ENCODE measurements at places on chromosomes 7 and 10. TPM values are rescaled to one million over a fixed set of nuclear protein-coding genes. Genes with fewer than 3 reads are reported as not detected.

Gene PLEKHS1
- total RNA-seq, result not detected

Gene HOXA2
- 0.17 TPM for total RNA-seq

Gene PTF1A
- not detected for total RNA-seq

Gene FANK1
- not detected for total RNA-seq

- no peak for DNase-seq
Observed at GRCh38 chr7:107917763-107918651, 27.0 kb downstream of the DLD start.

- DNase-seq, result no peak
Observed at GRCh38 chr7:131903315-131903714, 346.9 kb upstream of the PODXL start.

DNA sequence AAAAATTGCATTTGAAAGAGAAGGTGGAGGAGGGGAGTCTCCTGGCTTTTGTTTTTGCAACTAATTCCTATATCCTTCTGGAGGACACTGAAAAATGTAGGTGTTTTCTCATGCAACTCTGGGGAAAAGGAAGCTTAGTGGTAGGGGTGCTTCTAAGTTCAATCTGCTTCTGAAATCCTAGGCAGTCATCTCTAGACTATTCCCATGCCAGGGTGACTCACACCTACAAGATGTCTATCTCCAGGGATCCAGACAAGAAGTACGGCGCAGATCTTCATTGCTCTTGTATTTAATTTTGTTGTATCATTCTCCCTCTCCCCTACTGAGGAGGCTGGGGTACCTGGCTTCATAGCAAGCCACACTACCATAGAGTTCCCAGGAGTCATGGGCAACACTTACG lies 258.8 kb downstream of the PHF14 start:
- DNase-seq, result no peak

DNA sequence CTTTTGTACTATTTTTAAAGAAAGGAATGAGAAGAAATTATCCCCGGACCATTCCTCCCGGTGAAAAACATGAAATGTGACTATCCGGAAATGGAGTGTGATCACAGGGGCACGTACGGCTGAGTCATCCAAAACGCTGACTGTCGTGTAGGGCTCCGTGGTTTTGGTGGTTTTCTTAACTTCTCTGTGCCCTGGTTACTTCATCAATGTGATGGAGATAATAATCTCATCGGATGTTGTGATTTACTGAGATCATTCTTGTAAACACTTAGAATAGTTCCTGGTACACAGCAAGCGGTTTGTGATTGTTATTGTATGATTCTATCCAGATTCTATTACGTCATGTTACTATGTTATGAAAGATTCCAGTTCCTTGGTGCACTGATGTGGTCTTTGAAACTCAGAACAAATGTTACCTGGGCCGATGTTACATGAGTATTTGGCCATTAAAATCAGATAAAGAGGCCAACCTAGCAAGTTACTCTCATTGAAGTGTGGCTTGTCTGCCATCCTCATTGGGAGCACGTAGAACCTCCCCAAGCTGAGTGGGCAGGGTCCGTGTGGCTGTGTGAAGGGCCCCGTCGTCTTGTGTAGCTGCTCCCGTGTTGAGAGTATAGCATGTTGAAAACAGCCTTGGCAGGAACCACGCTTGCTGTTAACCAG lies 99.5 kb downstream of the CAMK1D start:
- no peak for DNase-seq

GRCh38 chr10:72682638-72683037 lies 9.3 kb upstream of the MCU start:
- no peak for DNase-seq

DNA sequence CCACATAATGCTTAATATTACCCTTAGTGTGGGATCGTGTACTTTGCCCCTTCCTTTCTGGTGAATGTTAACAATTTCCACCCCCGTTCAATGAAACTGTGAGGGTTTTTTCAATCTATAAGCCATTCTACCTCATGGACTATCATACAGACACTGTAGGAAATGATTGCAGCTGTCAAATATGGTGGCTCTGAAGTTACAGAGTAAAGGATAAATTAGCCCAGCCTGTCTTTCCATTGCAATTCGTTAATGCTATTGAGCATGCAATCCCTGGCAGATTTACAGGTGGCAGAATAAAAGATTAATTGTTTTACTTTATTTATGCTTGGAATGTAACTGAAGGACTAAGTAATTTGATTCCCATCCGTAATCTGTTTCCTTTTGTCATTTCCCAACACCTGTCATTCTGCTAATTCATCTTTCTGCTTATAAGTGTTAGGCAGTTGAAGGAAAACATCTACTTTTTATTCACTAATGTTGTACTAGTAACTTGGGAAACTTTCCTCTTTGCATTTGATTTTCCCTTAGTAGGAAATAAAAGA lies 1211.6 kb upstream of the LRRN3 start:
- DNase-seq, result no peak

DNA sequence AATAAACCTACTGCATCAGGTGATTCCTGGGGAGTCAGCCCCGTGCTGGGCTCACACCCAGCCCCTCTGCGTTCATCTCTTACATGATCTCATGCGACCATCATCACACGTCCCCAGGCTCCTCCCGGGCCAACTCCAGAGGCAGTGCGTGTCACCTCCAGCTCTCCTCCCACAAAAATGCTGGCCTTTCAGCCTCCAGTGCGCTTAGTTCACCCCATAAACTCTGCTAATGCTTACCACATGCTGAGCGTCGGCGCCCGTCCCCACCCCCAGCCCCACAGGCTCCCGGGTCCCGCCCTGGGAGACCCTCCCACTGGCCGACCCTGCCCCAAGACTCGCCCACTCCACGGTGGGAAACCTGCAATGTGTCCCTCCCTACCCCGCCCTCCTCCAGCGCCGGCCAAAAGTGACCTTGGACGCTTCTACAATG lies 816 bp upstream of the SDK1 start:
- no peak for DNase-seq

DNA sequence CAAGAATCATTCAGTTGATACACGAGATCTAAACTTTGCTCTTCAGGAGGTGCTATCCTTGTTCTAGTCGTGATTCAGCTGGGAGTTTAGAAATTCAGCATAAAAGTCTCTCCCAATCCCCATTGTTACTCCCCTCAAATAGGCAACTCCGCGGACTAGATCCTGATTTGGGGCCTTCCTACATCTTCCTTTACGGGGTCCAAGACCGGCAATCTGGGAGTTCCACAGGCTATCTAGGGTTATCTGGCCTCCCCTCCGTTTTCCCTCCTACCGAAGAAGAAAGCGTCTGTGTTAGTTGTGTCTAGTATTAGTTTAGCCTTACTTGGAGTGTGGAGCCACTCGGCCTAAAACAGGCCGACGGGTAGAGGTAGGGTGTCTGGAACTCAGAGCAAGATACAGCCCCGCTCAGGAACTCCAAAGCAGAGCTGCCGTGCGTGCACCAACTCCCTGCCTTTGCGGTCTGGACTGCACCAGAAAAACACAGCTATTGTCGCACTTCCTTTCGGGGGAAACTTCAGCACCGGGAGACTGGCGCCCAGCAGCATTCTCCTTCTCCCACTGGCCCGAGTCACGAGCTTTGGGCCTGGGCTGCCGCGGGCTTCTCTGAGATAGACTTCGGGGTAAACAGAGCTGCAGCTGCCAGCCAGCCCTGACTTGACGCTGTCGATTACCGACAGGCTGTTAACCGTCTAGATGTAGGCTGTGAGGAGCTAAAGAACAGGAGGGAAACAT lies 1.5 kb upstream of the DLX5 start:
- no peak for DNase-seq

DNA sequence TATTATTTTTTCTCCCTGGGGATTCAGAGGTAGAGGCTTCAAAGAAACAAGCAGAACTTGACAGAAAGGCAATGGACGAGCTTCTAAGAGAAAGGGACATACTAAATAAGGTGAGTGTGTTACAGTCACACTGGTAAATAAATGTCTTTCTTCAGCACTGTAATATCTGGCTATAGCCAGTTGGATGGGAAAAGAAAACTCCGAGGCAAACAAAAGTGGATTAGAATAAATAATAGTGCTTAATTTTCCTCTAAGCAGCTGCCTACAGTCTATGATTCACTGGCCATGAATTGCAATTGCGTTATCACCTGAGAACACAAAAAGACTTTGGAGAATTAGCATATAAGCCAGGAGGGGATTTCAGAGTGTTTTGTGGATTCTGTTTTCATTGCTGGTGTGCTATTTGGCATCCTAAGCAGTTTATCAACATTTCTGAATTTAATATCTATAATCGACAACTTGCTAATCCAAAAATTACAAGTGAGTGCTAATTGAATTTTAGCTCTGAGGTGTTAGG lies 23.2 kb downstream of the CFAP58 start:
- no peak for DNase-seq

Data from right lobe of liver (tissue), 6 donors.